Activated CD4-positive, alpha-beta memory T cell treated with anti-CD3 and anti-CD28 coated beads, Interleukin-2, amount 10 ng/mL, durations not matched to agents 7 days and 5 days (primary cell): ENCODE measurements at places on chromosomes 3 and 15. TPM values are rescaled to one million over a fixed set of nuclear protein-coding genes. Genes with fewer than 3 reads are reported as not detected.

PCLAF gene
- 110 TPM for total RNA-seq

CCDC39 gene
- total RNA-seq, result not detected

SLC28A2 gene
- not detected for total RNA-seq

GRCh38 chr15:32029409-32029861 is 880 bp upstream of the CHRNA7 start:
- no peak for DNase-seq
- H3K36me3 ChIP-seq, result no peaks in the 10 kb centered on the region
- peaks cover 3% of the 10 kb centered on the region for H3K4me1 ChIP-seq
- H3K27ac ChIP-seq, result no peak overlapping the region

- H3K27ac ChIP-seq, result peak overlapping the region; percentile 53
- no peak for DNase-seq
Observed at GRCh38 chr3:50352781-50353180, 2.1 kb downstream of the CYB561D2 start.

GRCh38 chr3:171454041-171454440 is 6.2 kb downstream of the TNIK start:
- no peak for DNase-seq
- peaks cover 30% of the 10 kb centered on the region for H3K4me1 ChIP-seq
- peaks cover 13% of the 10 kb centered on the region for H3K36me3 ChIP-seq
- no peaks in the 10 kb centered on the region for H3K27me3 ChIP-seq

GRCh38 chr3:119585856-119586570 is 6.7 kb downstream of the ADPRH start:
- no peak overlapping the region for H3K27ac ChIP-seq
- peaks cover 40% of the 10 kb centered on the region for H3K4me1 ChIP-seq
- no peak for DNase-seq
- peaks cover 4% of the 10 kb centered on the region for H3K27me3 ChIP-seq
- H3K36me3 ChIP-seq, result peaks cover 36% of the 10 kb centered on the region
- H3K4me3 ChIP-seq, result no peak overlapping the region

DNA sequence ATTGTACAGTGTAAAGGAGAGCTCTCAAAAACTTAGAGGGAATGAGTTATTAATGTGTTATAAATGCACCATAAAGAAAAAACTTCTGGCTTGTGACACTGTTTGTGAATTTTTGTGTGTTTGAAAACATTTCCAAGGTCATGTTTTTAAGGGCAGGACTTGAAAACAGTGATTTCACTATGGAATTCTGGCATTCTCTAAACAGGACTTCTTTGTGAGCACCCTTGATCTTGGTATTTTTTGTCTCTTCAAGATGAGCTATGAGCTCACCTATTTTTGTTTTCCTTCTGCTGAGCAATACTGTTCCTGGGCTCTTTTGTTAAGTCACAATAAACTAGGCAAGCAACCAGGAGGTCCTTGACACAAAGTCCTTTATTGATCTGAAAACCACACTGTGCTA is 284.4 kb downstream of the RBMS3 start:
- H3K36me3 ChIP-seq, result no peaks in the 10 kb centered on the region
- no peak for DNase-seq
- H3K4me1 ChIP-seq, result no peaks in the 10 kb centered on the region
- H3K27ac ChIP-seq, result no peak overlapping the region
- H3K4me3 ChIP-seq, result no peak overlapping the region

DNA sequence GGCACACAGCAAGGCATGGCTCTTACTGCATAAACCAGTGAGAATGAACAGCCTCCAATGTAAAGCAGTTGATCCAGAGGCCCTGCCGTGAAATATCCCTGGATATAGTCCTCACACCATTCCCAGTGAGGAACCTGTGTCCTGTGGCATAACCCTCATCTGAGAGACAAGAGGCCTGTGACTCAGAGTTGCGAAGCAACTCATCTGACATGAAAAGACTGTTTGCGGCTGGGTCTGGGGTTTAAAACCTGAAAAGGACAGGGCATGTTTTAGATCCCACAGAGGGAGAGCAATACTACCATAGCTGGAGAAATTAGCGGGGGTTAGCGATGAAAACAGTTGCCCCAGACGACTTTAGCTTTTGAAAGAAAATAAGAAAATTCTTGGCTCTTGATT is 165.3 kb upstream of the BHLHE40 start:
- no peak for DNase-seq
- no peak overlapping the region for H3K4me3 ChIP-seq
- peaks cover 17% of the 10 kb centered on the region for H3K4me1 ChIP-seq

DNA sequence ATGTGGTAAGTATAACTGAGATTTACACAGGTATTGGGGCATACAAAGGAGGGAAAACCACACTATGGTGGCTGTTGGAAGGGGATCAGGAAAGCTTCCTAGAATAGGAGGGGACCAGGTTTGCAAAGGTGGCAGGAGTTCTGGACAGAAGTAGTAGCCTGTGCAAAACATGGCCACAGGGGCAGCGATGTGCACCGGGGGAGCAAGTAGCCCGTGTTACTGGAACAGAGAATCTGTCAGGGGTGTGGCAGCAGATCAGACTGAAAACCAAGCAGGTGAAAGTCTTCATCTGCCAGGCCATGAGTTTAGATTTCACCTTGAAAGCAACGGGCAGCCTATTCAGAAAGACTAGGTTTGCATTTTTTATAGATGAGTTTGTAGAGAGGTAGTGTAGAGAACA is 182.3 kb upstream of the LPP start:
- DNase-seq, result no peak
- no peak overlapping the region for H3K27ac ChIP-seq
- peaks cover 9% of the 10 kb centered on the region for H3K27me3 ChIP-seq
